ENCODE measurements at places on chromosomes 2 and 18.

GRCh38 chr18:32831781-32832180 lies 59.0 kb upstream of the KLHL14 start:
- no peak overlapping the region for H3K27ac ChIP-seq
- DNase-seq = no peak
- no peak overlapping the region for H3K4me3 ChIP-seq

DNA sequence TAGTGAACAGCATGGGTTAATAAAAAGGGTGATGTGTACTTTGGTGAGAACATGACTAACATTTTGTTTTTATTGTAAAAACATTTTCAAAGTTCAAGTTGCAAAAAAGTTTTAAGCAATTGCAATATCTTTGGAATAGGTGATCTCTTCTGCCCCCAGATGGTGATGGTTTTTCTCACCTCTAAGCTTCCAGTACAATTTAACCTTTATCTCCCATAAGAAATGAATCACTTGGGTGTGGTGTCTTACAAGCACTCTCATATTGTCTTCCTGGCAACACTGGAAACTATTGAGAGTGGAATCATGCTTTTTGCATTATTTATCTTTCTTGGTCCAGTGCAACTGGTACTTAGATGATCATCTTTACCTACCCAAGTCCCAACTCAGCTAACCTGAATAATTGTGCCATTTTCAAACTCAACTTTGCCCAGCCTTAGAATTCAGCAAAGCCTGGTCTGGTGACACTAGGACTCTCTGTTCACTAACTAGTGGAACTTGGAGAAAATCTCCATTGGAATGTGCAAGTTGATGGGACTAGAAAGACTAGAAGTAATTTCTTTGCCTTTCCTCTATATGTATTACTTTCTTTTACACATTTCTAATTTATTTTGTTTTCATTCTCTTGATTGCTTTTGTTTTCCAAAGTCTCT lies 964.7 kb upstream of the ZEB2 start:
- H3K27me3 ChIP-seq = no peaks in the 10 kb centered on the region

DNA sequence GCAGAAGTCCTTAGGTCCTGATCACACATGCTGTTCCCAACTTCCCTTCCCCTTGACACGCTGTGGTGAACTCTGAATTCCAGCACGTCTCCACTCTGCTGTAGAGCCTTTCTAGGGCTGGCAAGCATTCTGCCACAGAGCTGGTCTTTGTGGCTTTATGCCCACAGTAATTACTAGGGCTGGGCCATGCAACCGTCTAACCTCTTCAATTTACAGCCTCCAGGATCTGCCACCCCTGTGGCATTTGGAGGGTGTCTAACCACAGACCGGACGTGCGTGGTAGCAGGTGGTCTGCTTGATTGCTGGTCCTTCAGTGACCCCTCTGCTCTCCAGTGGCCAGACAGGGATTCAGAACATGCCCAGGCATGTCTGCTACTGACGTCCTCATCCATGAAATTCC lies 43.1 kb upstream of the TGFA start:
- no peak overlapping the region for H3K4me3 ChIP-seq
- DNase-seq = no peak

GRCh38 chr2:227010433-227010832 lies 153.6 kb downstream of the COL4A4 start:
- no peak overlapping the region for H3K27ac ChIP-seq
- no peak overlapping the region for H3K4me3 ChIP-seq
- H3K4me1 ChIP-seq = no peaks in the 10 kb centered on the region
- no peaks in the 10 kb centered on the region for H3K36me3 ChIP-seq
- no peaks in the 10 kb centered on the region for H3K27me3 ChIP-seq

DNA sequence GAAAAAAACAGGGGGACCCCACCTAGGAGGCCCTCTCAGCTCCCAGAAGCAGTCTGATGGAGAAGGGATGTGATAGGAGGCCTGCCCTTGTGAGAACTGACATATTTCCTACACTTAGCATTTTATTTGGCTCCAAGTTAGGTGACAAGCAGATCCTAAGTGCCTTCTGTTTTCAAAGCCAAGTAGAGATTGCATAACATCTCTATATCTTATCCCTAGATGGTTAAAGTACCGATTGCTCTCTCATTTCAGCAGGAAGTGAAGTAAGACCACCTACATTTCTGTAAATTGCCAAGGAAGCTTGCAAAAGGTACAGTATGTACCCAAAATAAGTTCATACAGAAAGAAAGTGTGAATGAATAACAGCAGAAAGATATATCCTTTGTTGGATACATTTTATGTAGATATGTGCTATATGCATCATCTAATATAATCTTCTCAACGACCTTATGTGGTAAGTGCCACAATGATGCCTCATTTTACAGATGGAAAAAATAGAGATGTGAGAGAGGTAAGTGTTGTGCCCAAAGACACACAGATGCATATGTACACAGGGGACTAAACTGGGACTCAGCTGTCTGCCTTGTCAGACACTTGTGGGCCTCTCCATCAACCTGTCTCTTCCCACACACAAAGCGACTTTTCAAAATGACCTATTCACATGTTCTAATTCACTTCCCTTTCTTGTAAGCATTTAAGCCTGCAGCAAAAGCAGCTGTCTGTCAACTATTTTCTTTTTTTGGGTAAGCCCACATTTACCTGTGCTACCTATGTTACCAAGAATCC lies 38.9 kb downstream of the DHRS9 start:
- H3K4me1 ChIP-seq = peaks cover 5% of the 10 kb centered on the region
- H3K4me3 ChIP-seq = no peak overlapping the region
- no peak for DNase-seq
- H3K27ac ChIP-seq = no peak overlapping the region

GRCh38 chr2:157471078-157471477 lies 27.2 kb upstream of the CYTIP start:
- no peak overlapping the region for H3K27ac ChIP-seq
- no peak for DNase-seq
- no peaks in the 10 kb centered on the region for H3K27me3 ChIP-seq

Measured in mesothelial cell of epicardium (in vitro differentiated cells).